ENCODE measurements at places on chromosomes 11 and 22.
A peak's percentile ranks its signal among the peaks of the same experiment; 100 is the strongest.

DNA sequence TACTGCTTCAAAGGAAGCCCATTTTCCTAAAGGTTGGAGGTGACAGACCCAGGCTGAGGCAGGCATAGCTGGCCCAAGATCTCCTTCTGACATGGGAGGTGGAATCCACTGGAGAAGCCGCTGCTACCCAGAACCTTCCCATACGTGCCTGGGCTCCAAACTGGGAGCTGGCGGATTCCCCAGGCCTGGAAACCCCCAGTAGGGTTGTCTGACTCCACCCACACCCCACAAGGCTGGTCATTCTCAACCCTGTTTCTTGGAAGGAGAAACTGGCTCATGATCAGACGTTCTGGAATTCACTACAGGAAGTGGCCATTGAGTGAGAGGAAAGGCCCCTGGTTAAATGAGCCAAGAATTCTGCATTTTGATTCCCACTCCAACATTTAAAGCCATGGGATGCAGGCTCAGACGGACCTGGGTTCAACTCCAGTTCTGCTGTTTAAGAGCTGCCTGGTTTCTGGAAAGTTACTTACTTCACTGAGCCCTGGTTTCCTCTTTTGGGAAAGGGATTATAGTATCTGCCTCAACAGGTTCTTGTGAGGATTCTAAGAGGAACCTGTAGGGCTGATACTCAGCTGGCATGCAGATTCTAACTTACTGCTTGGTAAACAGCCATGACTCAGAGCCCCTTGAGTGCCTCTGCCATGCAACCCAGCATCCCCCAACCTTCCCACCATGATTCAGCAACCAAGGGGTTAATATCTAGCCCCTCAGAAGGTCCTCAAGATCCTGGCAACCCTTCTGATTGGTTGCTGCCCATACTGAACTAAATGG lies 19.4 kb upstream of the TSKU start:
- DNase-seq = no peak
- no peak overlapping the region for H3K27ac ChIP-seq
- H3K4me3 ChIP-seq = no peak overlapping the region
- peaks cover 14% of the 10 kb centered on the region for H3K4me1 ChIP-seq
- no peaks in the 10 kb centered on the region for H3K36me3 ChIP-seq

- peaks cover 4% of the 10 kb centered on the region for H3K4me1 ChIP-seq
- H3K36me3 ChIP-seq = no peaks in the 10 kb centered on the region
- peak overlapping the region; percentile 52 for H3K4me3 ChIP-seq
- DNase-seq = peak; percentile 54
- peak overlapping the region; percentile 67 for H3K27ac ChIP-seq
Measured at GRCh38 chr22:46432164-46433068, 96.9 kb downstream of the TRMU start.

DNA sequence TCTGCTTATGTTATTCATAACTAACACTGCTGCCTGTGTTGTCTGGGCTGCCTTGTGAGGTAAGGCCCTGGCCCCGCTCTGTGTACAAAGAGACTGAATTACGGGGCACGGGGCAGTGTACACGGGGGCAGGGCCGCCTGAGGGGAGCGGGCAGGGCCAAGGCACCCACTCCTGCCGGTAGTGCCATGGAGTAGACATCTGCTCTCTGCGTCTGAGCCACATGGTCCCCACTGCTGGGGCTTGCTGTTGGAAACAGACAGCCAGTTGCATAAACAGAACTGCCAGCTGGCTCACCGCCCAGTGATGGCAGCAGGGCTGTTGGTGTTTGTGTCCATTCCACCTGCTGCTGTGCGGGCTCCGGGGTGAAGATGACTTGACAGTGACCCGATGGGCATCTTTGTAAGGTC lies 19.8 kb downstream of the FAM118A start:
- DNase-seq = no peak
- H3K4me1 ChIP-seq = no peaks in the 10 kb centered on the region
- H3K36me3 ChIP-seq = no peaks in the 10 kb centered on the region
- no peak overlapping the region for H3K27ac ChIP-seq
- H3K4me3 ChIP-seq = no peak overlapping the region

- no peak for DNase-seq
- no peaks in the 10 kb centered on the region for H3K27me3 ChIP-seq
- H3K27ac ChIP-seq = no peak overlapping the region
- no peaks in the 10 kb centered on the region for H3K36me3 ChIP-seq
- no peaks in the 10 kb centered on the region for H3K4me1 ChIP-seq
Measured at GRCh38 chr11:94910779-94911178, 62.6 kb downstream of the CWC15 start.

DNA sequence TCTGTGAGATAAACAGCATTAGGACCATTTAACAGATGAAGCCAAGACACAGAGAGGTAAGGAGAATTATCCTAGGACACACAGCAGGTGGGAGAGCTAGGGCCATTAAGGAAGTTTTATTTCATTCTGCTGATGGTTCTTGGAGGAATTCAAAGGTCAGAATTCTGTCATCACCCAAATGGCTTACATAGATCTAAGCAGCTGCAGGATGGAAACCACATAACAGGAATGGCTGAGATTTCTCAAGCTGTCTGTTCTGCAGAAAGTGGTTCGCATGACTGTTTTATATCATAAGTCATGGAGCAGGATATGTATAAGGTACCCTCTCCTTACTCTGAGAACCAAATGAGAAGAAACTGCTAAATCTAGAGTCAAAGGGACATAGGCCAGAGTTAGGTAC lies 163.2 kb upstream of the NARS2 start:
- H3K27me3 ChIP-seq = no peaks in the 10 kb centered on the region
- peaks cover 15% of the 10 kb centered on the region for H3K4me1 ChIP-seq
- DNase-seq = no peak

GRCh38 chr11:10716122-10716521 lies 22.6 kb upstream of the IRAG1 start:
- no peak overlapping the region for H3K27ac ChIP-seq
- H3K4me1 ChIP-seq = no peaks in the 10 kb centered on the region
- no peaks in the 10 kb centered on the region for H3K36me3 ChIP-seq
- no peaks in the 10 kb centered on the region for H3K27me3 ChIP-seq
- H3K4me3 ChIP-seq = no peak overlapping the region

DNA sequence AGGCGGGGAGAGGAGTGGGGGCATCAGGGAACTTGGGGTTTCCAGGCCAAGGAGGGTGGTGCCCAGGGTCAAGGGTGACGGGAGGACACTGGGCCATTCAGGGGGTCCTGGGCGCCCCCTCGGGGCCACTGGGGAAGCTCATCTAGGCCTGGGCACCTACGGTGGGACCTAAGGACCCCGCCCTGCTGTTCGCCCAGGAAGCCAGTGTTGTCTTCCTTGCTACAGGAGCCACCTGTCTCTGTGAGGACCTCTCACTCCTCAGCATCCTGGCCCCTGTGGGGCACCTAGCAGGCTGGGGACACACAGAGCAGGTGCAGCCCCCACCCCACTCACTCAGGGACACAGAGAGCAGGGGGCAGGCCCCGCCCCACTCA lies 191.6 kb downstream of the IGLL1 start:
- H3K27ac ChIP-seq = no peak overlapping the region
- DNase-seq = no peak
- no peaks in the 10 kb centered on the region for H3K36me3 ChIP-seq
- no peaks in the 10 kb centered on the region for H3K4me1 ChIP-seq
- H3K27me3 ChIP-seq = no peaks in the 10 kb centered on the region

- H3K27ac ChIP-seq = no peak overlapping the region
- no peaks in the 10 kb centered on the region for H3K36me3 ChIP-seq
- no peak for DNase-seq
- no peaks in the 10 kb centered on the region for H3K27me3 ChIP-seq
- no peak overlapping the region for H3K4me3 ChIP-seq
Measured at GRCh38 chr11:69520186-69520916, 38.9 kb downstream of the LINC01488 start.

GRCh38 chr11:63709336-63709884 lies 28.1 kb downstream of the RTN3 start:
- peaks cover 16% of the 10 kb centered on the region for H3K4me1 ChIP-seq
- no peak overlapping the region for H3K4me3 ChIP-seq
- DNase-seq = no peak

- peaks cover 10% of the 10 kb centered on the region for H3K4me1 ChIP-seq
- DNase-seq = no peak
- no peak overlapping the region for H3K4me3 ChIP-seq
- no peaks in the 10 kb centered on the region for H3K36me3 ChIP-seq
Measured at GRCh38 chr11:34972366-34972765, 55.9 kb downstream of the PDHX start.

GRCh38 chr11:67613313-67613959 lies 6.7 kb downstream of the NDUFV1 start:
- H3K27ac ChIP-seq = peak overlapping the region; percentile 77
- no peaks in the 10 kb centered on the region for H3K36me3 ChIP-seq
- DNase-seq = no peak
- peaks cover 12% of the 10 kb centered on the region for H3K4me1 ChIP-seq
- H3K4me3 ChIP-seq = peak overlapping the region; percentile 42

DNA sequence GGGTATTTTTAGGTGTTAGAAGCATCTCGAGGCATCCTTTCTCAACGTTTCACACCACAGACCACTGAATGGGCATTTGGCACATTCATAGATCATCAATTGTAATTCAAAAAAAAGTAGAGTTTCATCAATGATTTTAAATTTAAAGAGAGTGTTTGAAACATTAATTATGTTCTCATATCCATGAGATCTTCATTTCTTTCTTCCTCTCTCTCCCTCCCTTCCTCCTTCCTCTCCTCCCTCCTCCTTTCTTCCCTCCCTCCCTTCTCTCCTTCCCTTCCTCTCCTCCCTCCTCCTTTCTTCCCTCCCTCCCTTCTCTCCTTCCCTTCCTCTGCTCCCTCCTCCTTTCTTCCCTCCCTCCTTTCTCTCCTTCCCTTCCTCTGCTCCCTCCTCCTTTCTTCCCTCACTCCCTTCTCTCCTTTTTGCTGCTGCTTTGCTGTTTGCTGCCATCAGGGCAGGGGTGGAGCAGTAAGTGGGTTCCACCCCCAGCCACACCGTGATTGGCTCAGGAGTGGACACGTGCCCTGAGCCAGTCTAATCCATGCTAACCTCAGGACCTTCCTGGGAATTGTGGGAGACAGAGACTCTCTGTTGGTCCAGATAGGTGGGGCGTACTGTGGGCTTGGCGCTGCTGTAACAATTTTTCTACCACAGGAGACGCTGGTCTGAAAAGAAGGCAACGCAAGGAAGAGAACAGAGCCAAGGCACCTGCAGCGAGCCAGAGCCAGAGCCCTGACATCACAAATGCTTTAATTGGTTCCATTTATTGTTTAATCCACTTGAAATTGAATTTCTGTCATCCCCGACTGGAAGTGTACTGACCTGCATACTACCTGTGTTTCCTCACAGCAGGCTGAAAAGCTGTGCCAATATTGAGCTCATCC lies 33.7 kb upstream of the APOBEC3A start:
- H3K27ac ChIP-seq = peak overlapping the region; percentile 91
- peaks cover 14% of the 10 kb centered on the region for H3K4me1 ChIP-seq
- H3K4me3 ChIP-seq = no peak overlapping the region
- no peaks in the 10 kb centered on the region for H3K27me3 ChIP-seq

- no peak for DNase-seq
- H3K4me1 ChIP-seq = no peaks in the 10 kb centered on the region
- no peaks in the 10 kb centered on the region for H3K27me3 ChIP-seq
Measured at GRCh38 chr22:48018346-48018745, 1255.9 kb downstream of the TBC1D22A start.

- no peak overlapping the region for H3K27ac ChIP-seq
- no peaks in the 10 kb centered on the region for H3K4me1 ChIP-seq
- H3K27me3 ChIP-seq = no peaks in the 10 kb centered on the region
- no peak overlapping the region for H3K4me3 ChIP-seq
- no peak for DNase-seq
Measured at GRCh38 chr11:97123237-97123636, 733.4 kb downstream of the JRKL start.

DNA sequence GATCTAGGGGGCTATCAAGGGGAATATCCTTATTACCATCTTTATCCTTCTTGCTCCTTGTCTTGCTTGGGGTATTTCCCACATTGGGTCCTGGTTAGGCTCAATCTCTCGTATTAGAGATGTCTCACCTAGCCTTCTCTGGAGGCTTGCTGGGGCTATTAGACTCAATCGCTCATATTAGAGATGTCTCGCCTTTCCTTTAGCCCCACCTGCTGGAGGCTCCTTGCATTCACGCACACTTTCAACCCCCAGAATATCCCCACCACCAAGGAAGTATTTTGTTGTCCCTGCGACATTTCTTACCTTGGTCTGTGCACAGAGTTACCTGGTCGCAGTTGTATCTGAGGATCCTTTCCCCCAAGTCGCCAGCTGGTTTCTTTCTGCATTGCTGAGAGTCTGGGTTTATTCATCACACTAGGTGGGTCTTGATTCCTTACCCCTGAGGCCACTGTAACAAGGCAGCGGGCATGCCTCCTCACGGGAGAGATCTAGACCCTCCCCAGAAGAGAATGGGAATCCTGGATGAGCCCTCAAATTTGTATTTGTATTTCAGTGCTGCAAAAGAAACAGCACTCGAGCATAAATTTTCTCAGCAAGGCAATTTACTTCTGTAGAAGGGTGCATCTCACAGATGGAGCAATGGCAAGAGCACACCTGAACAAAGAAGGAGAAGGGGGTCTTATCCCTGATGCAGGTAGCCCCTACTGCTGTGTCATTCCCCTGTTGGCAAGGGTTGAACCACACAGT lies 15.9 kb upstream of the HYLS1 start:
- DNase-seq = no peak
- no peak overlapping the region for H3K4me3 ChIP-seq
- no peak overlapping the region for H3K27ac ChIP-seq

- no peaks in the 10 kb centered on the region for H3K36me3 ChIP-seq
- no peak for DNase-seq
- H3K4me1 ChIP-seq = no peaks in the 10 kb centered on the region
Measured at GRCh38 chr11:31895926-31896325, 84.8 kb upstream of the PAX6 start.

GRCh38 chr11:133160754-133161153 lies 371.5 kb downstream of the OPCML start:
- H3K4me3 ChIP-seq = no peak overlapping the region
- H3K4me1 ChIP-seq = no peaks in the 10 kb centered on the region
- H3K27me3 ChIP-seq = peaks cover 19% of the 10 kb centered on the region
- H3K36me3 ChIP-seq = no peaks in the 10 kb centered on the region
- DNase-seq = no peak

DNA sequence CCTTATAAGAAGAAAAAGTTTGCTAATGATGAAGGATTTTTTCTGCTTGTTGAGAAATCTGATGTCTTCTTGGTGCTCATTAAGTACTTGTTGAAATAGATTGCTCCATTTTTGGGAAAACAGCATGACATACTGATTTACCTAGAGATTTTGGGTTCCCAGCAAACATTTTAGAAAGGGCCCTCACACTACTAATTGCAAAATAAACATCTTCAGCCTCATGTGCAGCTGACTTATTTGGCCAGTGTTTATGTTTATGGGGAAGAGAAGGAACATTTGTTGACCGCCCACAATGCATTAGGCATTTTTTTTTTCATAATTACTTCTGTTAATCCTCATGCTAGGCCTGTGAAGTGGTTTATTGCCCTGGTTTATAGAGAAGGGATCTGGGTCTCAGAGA lies 40.1 kb downstream of the LDLRAD3 start:
- no peak for DNase-seq
- no peak overlapping the region for H3K27ac ChIP-seq
- H3K27me3 ChIP-seq = no peaks in the 10 kb centered on the region
- no peaks in the 10 kb centered on the region for H3K4me1 ChIP-seq
- no peak overlapping the region for H3K4me3 ChIP-seq

Data from transverse colon (tissue), 4 donors.